ENCODE measurements at places on chromosomes 11 and 22.

DNA sequence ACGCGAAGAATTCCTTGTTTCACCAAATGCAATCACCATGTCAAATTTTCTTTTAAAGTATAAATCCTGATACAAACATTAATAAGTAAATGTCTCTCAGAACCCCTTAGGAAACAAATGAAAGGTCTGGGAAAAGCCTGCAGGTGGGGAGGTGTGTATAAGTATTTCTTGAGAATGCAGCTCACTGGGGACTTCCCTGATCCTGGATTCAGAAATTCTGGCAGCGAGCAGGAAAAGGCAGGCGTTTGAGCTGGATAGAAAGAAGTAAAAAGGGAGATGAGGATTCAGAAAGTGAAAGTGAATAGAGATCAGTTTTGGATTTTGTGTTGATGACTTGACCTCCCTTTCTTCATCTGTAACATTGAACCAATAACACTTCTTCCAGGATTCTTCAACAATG lies 68.3 kb upstream of the CTSC start:
- DNase-seq: no peak

- no peak for DNase-seq
Observed at GRCh38 chr11:11230802-11231562, 122.1 kb downstream of the CSNK2A3 start.

DNA sequence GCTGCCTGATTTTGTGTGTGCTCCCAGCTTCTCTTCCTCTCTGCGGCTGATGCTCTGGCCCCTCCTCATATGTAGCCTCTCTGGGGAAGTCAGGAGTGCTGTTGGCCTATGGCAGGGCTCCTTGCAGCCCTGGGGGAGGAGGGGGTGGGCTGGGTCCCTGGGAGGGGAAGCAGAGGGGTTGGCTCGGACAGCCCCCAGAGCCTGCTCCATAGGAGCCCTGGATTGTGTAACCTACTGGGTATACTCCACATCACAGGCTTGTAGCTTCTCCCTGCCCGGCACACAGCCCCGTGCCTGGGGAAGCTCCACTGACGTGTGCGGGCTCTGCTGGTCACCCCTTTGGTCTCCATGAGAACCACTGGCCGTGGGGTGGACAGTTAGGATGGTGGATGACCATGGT lies 113.8 kb downstream of the ST3GAL4 start:
- DNase-seq: no peak

- DNase-seq: no peak
Observed at GRCh38 chr11:10309163-10310093, 4.6 kb downstream of the ADM start.

DNA sequence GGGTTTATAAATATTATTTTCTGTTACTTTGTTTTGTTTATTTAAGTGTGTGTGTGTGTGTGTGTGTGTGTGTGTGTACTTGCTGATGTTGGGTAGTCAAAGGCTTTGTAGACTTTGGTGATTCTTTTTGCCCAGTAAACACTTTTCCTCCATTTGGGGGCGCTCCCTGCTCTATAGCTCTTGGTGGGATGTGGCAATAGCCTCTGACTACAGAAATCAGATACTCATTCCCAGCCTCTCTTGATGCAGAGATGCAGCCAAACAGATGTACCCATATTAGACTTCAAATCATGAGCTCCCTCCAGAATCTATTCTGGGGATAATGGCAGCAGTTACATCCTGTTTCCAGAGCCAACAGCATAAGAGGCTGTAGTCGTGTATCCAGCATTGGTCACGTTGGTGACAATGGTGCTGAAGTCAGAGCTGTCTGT lies 33.4 kb upstream of the APOL5 start:
- peak; percentile 45 for DNase-seq

DNA sequence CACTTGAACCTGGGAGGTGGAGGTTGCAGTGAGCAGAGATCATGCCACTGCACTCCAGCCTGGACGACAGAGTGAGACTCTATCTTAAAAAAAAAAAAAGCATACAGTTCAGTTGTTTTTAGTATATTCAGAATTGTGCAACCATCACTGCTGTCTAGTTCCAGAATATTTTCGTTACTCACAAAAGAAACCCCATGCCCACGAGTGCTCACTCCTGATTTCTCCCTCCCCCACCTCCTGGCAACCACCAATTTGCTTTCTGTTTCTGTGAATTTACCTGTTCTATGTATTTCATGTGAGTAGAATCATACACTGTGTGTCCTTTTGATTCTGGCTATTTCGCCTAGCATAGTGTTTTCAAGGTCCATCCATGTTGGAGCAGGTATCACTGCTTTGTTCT lies 24.8 kb downstream of the PTPRJ start:
- no peak for DNase-seq

GRCh38 chr11:119188067-119188466 lies 2.8 kb downstream of the NHERF4 start:
- DNase-seq: no peak

DNA sequence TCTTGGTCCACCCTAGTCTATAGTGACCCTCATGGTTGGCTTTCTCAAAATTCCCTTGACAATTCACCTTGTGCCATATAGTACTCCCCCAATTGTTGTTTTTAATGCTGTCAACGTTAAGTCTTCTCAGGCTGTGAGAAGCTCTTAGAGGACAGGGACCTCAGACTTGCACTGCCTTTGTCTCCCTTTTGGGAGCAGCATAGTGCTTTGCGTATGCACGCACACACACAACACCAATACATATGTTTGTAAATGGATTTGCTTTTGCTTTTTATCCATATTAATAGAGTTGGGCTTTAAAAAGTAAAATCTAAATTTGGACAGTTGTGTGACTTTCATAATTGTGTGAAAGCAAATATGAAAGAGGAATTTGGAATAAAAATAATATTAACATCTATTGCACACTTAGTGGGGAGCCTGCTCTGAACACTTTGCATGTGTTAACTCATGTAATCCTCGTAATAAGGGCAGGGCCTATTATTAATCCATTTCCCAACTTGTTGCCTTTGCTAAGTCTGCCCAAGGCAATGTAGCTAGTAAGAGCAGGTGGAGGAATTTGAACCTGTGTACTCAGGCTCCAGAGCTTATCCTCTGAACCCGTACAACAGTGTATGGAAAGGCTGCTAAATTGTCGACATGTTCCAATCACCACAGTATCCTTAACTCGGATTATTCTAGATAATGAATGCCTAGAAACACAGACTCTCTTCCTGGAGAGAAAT lies 257.7 kb upstream of the NARS2 start:
- DNase-seq: no peak

GRCh38 chr11:131345406-131345805 lies 25.0 kb upstream of the NTM start:
- no peak for DNase-seq

- DNase-seq: no peak
Observed at GRCh38 chr22:20011993-20012740, 4.5 kb downstream of the ARVCF start.

DNA sequence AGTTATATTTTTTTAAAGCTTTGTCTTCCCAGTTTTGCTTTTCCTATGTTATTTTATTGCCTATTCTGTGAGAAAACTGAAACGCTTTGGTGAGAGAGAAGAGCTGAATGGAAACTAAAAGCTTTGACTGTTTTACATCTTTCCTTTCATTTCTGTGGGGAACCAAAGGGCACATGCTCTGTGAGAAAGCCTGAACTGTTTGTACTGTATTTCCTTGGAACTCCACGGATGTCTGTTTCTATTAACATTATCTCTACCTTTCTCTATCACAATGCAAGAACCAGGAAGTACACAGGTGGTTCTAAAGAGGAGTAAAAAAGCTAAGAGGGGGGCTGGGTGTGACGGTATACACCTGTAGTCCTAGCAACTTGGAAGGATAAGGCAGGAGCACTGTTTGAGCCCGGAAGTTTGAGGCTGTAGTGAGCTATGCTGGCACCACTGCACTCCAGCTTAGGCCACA lies 43.8 kb downstream of the CELF1 start:
- no peak for DNase-seq

GRCh38 chr22:37462436-37462835 lies 23.7 kb downstream of the MFNG start:
- no peak for DNase-seq

- DNase-seq: no peak
Observed at GRCh38 chr11:61267437-61267841, 26.5 kb downstream of the PGA5 start.

Data from NCI-H1092 (cell line).